ENCODE measurements at places on chromosomes 12 and 14.

- DNase-seq, result peak; percentile 53
Observed at GRCh38 chr12:92208613-92209121, 63.0 kb upstream of the BTG1 start.

DNA sequence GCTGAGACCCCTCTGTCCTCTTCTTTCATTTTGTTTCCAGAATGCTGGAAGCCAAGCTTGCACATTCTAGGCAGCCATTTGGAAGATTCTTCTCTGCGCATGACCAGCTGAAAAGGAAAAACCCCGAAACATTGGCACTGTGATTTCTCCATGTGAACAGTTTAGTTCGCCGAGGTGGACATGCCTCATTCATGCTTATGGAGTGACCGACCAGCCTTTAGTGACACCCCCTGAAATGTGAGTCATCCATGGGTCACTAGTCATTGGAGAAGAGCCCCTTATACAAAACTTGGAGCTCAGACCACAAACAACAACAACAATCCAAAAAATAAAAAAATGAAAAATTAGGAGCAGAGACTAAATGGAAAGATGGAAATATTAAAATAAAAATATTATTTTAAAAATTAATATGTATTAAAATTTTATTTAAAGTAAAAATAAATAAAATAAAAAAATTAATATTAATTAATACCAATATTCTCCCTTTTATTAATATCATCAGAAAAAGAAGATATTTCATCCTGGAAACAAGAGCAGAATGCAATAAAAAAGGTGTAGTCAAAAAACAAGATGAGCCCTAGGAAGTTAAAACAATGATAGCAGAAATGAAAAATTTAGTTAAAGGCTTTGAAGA, 9.5 kb upstream of the KRT7 start:
- DNase-seq, result no peak

DNA sequence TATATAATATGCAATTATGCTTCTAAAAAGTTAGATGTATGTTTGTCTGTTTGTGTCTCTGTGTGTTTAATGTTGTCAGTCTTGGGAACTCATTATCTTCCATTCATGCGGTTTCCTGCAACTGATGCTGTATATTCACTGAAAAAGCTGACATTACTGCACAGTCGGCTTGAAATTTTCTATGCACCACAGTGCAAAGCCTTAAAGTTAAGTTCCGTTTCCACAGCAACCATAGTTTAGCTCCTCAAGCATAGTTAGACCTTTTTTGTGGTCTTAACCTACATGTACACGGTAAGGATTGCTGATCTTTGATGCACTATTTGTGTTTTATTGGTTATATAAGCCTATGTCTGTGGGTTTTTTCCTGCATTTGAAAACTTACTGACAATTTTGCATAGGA, 309.4 kb downstream of the KCNC2 start:
- DNase-seq, result no peak

- no peak for DNase-seq
Observed at GRCh38 chr14:80364274-80364673, 153.0 kb upstream of the DIO2 start.
